Stimulated activated CD4-positive, alpha-beta T cell treated with anti-CD3 and anti-CD28 coated beads, Interleukin-2, amount 100 ng/mL, for 24 hours (primary cell): ENCODE measurements at places on chromosomes 5 and 9.

DNA sequence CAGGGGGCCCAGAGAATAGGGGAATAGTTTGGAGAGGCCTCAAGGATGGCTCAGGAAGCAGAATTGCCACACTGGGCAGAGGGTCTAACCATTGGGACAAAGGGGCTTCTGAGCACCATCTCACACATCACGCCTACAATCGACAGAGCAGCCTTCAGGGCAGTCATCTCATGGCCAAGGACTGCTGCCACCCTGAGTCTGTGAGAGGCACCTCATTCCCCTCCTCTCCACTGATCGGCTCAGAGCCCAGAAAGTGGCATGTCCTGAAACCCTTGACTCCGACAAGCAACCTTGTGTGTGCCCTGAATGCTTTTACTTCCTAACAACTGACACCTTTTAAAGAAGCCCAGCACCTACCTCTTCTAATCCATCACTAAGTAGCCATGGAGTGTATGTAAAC is 128.9 kb upstream of the PTPN3 start:
- DNase-seq: no peak

DNA sequence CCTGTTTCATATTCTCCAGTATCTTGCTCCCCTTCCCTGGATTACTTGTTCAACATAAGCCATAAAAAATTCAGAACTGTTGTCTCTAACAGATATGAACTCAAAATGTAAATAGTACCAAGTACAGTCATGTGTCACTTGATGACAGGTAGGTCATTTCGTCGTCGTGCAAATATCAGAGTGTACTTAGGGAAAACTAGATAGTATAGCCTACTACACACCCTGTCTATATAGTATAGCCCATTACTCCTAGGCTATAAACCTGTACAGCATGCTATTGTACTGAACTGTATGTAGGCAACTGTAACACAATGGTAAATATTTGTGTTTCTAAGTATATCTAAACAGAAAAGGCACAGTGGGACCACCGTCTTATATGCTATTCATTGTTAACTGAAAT is 39.1 kb downstream of the SMIM15 start:
- no peak for DNase-seq

DNA sequence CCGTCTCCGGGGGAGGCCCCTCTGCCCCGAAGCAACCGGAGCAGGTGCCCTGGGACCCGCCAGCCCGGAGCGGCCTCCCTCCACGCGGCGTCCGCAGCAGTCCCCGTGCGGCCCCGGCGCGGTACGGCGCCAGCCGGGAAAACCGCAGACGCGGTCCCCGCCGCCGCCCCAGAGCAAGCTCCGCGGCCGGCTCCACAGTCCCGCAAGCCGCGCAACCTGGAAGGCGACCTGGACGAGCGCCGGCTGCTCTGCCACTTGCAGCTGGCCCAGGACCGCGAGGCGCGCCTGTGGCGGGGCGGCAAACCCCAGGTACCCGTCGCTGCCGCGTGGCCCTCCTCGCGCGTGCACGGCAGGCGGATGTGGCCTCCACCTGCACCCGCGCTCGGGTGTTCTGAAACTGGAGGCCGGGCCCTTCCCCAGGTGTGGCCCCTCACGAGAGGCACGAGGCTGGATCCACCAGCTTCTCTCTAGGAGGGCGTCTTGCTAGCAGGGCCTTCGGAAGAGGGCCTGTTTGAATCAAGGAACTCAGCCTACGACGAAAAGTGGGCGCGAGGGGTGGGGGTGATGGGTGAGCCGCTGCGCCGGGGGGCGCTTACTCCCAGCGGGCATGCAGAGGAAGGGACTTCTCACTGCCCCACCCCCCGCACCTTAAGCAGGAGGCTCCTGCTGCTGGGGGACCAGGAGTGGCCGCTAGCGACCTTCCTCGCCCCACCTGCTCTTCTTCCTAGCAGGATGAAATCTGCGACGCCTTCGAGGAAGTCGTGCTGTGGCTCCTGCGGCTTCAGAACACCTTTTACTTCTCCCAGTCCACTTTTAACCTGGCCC is 602 bp downstream of the CCNI2 start:
- DNase-seq: peak; percentile 37

DNA sequence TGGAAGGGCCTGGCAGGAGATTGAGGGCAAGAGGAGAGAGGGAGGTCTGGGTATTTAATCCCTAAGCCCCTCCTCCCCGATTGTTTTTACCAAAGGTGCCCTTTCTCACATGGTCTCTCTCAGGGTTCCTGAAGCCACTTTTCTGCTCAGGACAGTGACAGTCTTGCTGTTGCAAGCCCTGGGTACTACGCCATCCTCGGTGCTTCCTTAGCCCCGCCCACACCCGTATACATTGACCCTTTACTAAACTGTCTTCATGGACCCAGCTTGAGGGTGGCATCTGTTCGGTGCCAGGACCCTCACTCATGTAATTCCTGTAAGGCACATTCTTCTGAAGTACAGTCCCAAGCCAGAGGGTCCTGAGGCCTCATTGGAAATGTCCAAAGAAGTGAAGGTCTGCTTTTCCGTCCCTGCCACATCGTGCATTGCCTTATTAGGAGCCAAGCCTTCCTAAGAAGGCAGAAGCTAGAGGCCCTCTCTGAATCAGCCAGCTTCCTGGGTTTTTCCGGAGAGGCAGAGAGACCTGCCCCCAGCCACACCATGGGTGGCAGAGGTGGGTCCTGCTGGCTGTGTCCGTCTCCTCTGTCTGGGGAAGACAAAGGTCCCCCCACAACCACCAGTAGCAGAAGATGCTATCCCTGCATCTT is 1.9 kb upstream of the SH3PXD2B start:
- DNase-seq: no peak

DNA sequence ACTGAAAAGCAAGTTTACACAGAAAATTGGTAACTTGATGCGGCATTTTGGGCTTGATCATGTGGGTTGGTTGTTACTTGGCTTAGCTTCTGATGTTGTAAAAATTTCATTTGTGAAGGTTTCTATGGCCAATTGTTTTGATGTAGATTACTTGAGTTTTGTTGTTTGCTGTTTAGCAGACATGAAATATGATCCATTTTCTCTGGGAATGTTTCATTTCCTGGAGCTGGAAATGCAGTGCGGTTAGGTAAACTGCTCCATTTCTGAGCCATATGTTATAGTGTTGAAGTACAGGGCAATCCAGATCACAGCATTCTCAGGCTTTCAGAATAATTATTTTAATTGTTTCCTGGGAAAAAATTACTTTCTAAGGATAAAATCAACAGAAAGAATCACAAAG is 396.9 kb downstream of the ENC1 start:
- no peak for DNase-seq

- DNase-seq: no peak
Measured at GRCh38 chr5:67672636-67673035, 476.0 kb upstream of the CD180 start.
